ENCODE measurements at places on chromosomes 11 and 22.

DNA sequence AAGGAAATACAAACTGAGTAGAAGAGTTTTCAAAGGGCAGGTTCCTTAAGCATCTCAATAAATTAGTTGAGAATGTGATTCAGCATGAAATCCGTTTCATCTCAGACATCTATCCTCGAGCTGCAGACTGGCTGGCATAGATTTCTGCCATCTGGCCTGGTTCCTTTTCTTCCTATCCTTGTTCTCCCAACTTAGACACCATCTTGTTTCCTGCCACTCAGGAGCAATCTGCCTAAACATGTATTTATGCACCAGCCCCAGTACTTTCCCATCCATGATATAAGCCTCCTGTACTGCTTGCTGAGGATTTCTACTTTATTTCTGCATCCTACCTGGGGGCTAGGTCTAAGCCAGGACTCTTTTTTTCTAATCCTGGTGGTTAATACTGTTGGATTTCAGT, 359.1 kb upstream of the C11orf87 start:
- DNase-seq, result no peak

GRCh38 chr11:20563866-20564265, 35.5 kb upstream of the SLC6A5 start:
- no peak for DNase-seq

DNA sequence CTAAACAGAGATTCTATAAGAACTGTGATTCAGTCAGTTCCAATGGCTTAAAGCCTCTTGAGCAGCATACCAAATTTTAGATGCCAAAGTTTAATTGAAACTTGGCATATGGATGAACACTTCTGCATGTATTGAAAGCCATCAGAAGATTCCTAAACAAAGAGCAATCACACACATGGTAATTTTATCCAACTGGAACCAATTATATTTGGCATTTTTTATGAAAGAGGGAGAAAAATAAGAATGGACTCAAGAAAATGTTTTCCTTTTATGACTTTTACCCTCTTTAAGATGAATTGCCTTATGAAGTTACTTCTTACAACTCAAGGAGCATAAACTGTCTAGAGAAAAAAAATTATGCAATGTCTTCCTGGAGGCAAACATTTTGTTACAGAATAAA, 7.4 kb downstream of the TRPC6 start:
- DNase-seq, result no peak

DNA sequence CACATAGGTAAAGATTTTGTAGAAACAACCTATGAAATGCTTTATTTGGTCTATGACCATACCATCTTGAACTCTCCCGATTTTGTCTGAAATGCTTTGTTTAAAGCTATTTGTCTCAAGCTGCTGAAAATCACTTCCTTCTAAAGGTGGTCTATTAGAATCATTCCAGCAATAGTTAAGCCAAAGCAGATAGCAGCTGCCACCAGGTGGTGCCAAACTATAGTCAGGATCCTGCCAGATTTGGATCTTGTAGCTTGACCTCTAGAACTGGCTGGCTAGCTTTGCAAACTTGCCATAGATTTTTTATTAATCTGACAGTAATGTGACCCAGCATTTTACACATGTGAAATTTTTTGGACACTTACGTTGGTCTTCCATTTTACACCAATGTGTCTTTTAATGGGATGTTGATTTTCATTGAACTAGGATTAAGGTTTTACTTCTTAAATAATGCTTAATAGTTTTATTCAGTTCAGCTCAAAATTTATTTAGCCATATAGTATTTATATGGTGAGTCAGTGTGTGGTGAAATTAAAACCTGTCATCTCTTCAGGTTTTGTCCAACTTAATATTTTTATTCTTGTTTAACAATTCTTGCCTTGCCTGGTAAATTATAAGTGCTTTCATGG, 19.7 kb downstream of the CTR9 start:
- DNase-seq, result peak; percentile 43

GRCh38 chr11:36417154-36417553, 92.9 kb downstream of the TRAF6 start:
- no peak for DNase-seq

DNA sequence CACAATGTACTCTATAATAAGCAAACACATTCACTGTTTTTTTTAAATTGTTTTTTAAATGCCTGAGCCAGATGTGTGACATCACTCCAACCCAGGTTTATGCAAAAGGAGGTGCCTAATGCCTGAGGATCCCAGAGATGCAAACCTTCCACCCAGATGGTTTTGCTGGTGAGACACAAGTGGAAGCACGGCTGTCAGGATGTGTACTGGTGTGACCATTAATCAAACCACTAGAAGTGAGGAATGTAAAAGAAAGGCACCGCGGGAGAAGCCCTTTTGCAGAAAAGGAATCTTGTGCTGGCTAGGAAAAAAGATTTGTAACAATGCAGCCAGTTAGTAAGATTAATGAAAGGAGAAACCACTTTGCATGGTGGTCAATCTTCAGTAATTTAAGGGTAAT, 407.4 kb downstream of the LARGE1 start:
- no peak for DNase-seq

DNA sequence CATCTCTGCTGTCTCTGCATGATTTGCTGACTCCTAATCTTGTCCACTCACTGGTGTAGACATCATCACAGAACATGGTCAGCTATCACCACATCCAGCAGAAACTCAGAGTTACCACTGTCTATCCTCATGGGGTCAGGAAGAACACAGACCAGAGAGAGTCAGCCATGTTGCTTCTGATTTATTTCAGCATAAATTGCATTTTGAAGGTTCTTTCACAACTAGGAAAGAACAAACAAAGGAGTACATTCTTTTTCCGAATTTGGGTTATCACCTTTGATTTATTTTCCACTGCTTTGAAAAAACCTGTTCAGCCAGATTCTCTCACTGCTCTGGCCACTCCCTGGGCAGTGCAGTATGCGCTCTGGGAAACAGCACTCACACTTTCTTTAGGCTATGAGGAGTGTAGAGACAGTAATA, 172.0 kb upstream of the MTMR2 start:
- no peak for DNase-seq

- DNase-seq, result no peak
Observed at GRCh38 chr11:108170184-108170583, 48.8 kb downstream of the ACAT1 start.

DNA sequence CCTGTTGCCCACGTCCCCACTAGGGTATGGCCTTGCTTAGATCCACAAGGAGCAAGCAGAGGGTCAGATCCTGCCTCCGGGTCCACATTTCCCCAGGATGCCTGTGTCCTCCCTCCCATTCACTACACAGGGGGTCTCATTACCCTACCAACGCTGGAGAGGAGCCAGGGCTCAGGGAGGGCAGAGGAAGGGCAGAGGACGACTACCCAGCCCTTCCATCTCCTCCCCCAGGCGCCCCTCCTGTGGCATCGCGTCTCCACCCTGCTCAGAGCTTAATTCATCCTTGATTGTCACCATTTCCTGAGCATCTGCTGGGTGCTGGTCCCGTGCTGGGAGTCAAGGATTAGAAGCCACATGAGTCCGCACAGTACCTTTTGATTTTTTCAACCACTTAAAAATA, 5.0 kb downstream of the NFAM1 start:
- DNase-seq, result no peak

DNA sequence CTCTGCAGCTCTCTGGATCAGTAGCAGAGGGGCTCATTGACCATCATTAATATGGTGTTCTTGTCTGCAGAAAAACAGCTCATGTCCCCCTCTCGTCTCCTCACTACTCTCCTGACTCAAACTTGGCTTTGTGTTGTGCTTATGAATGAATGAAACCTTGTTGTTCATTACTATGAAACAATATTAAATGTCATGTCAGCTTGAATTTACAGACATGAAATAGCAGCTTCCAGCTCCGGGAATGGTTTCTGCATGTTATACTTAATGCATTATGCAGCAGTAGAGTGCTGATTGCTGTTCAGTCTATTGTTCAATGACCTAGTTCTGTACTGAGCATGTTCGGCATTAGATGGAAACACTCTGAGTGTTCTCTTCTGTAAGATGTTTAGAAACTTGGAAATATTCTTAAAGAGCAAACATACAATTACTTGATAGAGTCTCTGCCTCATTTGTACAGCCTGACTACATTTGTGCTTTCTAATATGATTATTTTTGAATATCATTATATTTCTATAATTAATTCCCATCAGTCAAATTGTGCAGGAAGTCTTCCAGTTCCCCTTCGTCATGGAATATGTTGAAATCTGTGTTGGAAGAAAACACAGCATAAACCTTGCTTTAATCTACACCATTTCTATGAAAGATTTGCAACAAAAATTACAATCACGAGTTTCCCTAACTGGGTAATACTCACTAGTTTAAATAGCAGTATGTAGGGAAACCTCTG, 340.4 kb downstream of the SOX6 start:
- no peak for DNase-seq

GRCh38 chr11:117720061-117720511, 76.9 kb downstream of the DSCAML1 start:
- DNase-seq, result no peak

DNA sequence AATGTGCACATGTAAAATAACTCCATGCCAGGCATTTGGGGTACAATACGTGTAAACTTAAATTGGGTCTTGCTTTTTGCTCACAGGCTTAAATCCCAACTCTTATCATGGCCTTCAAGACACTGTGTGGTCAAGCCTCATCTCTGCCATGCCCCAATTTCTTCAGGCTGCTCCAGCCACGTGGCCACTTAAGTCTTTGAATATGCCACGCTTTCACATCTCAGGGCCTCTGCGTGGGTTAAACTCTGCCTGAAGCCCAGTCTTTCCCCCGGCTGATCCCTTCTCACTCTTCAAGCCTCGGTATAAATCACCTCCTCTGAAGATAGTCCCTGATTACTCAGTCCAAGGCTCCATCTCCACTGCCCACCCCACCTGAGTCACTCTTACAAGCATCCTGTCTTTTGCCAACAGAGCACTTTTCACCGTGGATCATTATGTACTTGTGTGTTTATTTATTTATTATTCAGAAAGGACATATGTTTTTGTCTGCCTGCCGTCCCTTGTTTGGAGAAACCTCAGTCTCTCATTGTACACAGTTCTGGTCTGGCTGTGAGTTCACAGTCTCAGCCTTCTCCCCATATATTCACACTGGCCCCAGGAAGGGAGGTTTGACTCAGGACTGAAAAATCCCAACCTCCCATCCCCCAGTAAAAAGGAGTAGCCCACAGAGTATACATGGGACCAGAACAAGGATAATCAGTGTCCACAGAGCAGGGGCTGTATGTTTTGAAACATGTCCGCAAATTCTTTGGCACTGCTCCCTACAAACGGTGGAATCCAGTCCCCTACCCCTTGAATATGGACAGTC, 344.7 kb downstream of the MN1 start:
- no peak for DNase-seq

- no peak for DNase-seq
Observed at GRCh38 chr11:71895961-71896360, 17.7 kb downstream of the DEFB131B start.

DNA sequence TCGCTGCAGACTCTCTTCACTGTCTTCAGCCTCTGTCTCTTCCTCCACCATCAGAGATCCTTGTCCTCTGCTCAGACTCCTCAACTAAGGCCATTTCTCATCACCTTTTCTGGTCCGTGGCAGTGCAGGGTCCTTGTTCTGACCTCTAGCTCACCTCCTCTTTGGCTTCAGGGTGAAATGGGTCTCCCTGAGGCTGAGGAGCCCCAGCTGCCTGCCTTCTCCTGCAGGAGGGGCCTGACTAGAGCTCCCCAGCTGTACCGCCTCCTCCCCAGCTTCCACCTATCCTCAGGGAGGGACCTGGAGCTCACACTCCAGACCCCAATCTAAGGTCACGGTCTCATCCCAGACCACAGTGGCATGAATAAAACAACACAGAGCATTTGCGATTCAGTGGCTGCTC, 203.0 kb downstream of the TRIM29 start:
- no peak for DNase-seq

DNA sequence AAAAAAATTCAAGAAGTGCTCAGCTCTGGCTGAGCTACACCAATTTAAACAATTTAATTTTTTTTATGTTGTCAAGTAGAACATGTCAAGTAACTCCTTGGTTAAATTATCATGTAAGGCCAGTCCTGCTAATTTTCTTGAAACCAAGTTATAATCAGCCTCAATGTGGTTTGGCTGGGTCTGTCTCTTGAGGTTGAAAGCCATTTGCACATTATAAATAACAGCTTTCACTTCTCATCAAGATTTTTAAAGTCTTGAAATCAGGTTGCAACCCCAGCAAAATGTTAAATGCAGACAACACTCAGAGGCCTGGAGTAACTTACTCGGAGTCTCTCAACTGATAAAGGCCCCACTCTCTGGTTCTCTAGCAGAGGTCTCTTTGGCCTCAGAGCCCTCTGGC, 324.4 kb downstream of the BRD1 start:
- DNase-seq, result peak; percentile 49

- no peak for DNase-seq
Observed at GRCh38 chr11:96151501-96151900, 191.5 kb downstream of the MAML2 start.

DNA sequence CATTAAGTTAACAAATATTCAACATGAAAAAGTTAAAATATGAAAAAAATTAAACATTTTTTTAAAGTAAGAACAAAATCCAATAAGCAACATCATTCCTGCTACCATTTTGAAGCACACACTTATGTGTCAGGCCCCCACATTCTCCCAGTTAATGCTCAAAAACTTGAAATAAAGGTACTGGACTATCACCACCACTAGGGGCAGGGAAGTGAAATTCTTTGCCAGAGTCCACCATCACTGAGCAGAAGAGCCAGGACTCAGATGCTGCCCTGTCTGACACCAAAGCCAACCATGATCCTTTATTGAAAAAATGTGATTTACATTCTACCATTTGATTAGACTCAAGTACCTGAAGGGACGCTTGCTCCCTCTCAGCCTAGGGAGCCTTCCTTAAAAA, 39.1 kb downstream of the PITPNB start:
- peak; percentile 34 for DNase-seq

GRCh38 chr22:31881200-31881599, 63.1 kb upstream of the YWHAH start:
- no peak for DNase-seq

- DNase-seq, result no peak
Observed at GRCh38 chr22:41757502-41757901, 43.0 kb upstream of the CCDC134 start.

GRCh38 chr11:77051511-77051910, 15.3 kb upstream of the CAPN5 start:
- no peak for DNase-seq

GRCh38 chr22:19038164-19038546, 84.1 kb downstream of the DGCR2 start:
- no peak for DNase-seq

DNA sequence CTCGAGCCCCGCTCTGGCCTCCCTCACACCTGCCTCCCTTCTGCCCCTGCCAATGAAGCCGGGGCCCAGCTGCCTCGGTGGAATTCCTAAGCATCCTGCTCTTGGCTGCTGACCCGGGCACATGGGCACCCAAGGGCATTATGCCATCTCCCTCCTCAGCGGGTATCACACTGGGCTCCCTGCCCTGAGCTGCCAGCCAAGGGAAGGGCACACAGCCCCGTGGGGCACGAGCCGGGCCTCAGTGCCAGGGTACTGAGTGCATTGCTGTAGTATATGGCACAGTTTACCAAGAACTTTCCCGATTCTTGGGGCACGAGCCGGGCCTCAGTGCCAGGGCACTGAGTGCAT, 43.8 kb upstream of the JAM3 start:
- no peak for DNase-seq

- no peak for DNase-seq
Observed at GRCh38 chr11:6623391-6624363, 4.5 kb upstream of the TPP1 start.

Data from germinal center (tissue), 1 donor.